ENCODE measurements at places on chromosomes 13 and 19. TPM values are rescaled to one million over a fixed set of nuclear protein-coding genes. Genes with fewer than 3 reads are reported as not detected.

The CABP5 gene
- polyA plus RNA-seq: not detected

The ZNF8 gene
- 6.6 TPM for polyA plus RNA-seq

The PRODH2 gene
- 52.5 TPM for polyA plus RNA-seq

The PLA2G4C gene
- 12.5 TPM for polyA plus RNA-seq

The KLK3 gene
- polyA plus RNA-seq: 0.51 TPM

The TSSK6 gene
- polyA plus RNA-seq: 1.5 TPM

The ZNF575 gene
- 2.9 TPM for polyA plus RNA-seq

The ZNF493 gene
- polyA plus RNA-seq: 30.2 TPM

The DPF1 gene
- polyA plus RNA-seq: 2.0 TPM

The ZNF433 gene
- polyA plus RNA-seq: 14.2 TPM

The GRIN3B gene
- polyA plus RNA-seq: 0.91 TPM

The ZNF737 gene
- 38.0 TPM for polyA plus RNA-seq

The HIF3A gene
- polyA plus RNA-seq: 85.5 TPM

The ZNF320 gene
- polyA plus RNA-seq: 52.1 TPM

The IL11 gene
- 2.0 TPM for polyA plus RNA-seq

The SLC25A30 gene
- polyA plus RNA-seq: 19.6 TPM

The METTL21C gene
- polyA plus RNA-seq: 0.23 TPM

All from renal pelvis (tissue), 12 donors.